ENCODE measurements at places on chromosomes 5 and 9.

GRCh38 chr5:89200899-89201298 lies 317.9 kb upstream of the MEF2C start:
- no peak for DNase-seq

GRCh38 chr5:41403846-41404245 lies 106.6 kb downstream of the PLCXD3 start:
- no peak for DNase-seq

- DNase-seq = no peak
These were observed 67.7 kb downstream of the KCNT1 start for GRCh38 chr9:135769489-135770202.

DNA sequence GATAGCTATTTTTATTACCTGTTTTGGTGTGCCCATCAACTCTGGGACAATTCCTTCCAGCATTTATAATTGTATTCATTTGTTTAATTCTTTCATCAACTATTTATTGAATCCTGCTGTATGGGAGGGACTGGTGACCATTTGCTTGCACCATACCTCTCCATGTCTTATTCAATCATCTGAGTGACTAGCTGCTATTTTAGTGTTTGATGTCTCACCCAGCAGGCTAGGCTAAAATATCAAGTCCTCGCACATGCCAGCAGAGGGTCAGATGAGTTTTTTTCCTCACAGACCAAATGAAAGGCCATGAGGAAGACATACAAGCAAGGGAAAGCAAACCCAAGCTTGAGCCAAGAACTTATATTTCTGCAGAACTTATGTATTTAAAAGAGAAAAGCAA lies 63.9 kb downstream of the CETN3 start:
- DNase-seq = no peak

- no peak for DNase-seq
These were observed 515.8 kb downstream of the KDM4C start for GRCh38 chr9:7273575-7273974.

- DNase-seq = no peak
These were observed 123.5 kb upstream of the CD180 start for GRCh38 chr5:67319935-67320725.

GRCh38 chr5:115766608-115767007 lies 49.9 kb downstream of the CDO1 start:
- DNase-seq = no peak
